ENCODE measurements at places on chromosomes 4 and X.
A peak's percentile ranks its signal among the peaks of the same experiment; 100 is the strongest.

GRCh38 chrX:81202943-81203342, 1.0 kb downstream of the SH3BGRL start:
- no peak for DNase-seq

DNA sequence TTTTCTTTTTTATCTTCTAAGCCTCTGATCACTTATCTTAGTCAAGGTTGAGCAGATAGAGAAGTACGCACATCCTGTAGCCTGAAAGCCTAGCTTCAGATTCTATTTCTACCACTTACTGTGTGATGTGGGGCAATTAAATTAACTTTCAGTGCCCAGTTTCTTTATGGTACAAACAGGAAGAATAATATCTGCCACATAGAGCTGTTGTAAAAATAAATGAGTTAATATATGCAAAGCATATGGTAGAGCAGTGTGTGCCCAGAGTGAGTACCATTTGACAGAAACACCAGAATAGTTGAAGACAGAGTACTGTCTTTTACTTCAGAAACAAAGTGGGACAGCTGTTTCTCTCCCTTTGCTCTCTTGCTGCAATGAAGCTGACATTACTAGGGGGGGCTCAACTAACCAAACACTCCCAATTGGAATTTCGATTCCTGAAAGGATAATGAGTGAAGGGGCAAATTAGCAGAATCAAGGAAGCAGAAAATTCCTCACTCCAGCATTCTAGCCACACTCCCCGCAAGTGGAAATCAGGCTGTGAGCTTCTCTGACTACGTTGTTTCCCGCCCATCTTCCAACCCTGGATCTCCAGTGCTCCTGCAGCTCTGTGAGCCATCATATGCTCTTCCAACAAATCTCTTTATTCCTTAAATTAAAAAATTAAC, 80.4 kb downstream of the MAPK10 start:
- no peak for DNase-seq

- no peak for DNase-seq
Observed at GRCh38 chr4:13627178-13627605, 333 bp downstream of the BOD1L1 start.

GRCh38 chr4:100016191-100016590, 66.1 kb upstream of the H2AZ1 start:
- peak; percentile 32 for DNase-seq

DNA sequence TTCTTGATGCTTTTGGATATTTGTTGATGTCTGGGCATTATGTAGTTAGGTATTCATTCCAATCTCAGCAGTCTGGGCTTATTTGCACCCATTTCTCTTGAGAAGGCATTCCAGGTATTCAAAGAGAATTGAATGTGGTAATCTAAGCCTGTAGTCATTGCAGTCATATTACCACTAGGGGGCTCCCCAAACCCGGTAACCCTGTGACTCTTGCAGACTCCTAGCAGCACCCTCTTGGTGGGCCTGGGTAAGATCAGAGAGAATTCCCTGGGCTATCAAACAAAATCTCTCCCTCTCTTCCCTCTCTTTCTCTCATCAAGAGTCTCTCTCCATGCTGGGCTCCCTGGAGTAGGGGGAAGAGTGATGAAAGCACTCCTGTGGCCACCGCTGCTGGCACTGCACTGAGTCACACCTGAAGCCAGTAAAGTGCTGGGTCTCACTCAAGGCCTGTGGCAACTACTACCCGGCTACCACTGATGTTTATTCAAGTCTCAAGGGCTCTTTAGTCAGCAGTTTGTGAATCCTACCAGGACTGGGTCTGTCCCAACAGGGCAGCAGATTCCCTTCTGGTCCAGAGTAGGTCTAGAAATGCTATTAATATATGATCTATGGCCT, 187.7 kb upstream of the NUDT10 start:
- no peak for DNase-seq

- DNase-seq = no peak
Observed at GRCh38 chrX:80335062-80335830, 85.0 kb upstream of the TENT5D start.

DNA sequence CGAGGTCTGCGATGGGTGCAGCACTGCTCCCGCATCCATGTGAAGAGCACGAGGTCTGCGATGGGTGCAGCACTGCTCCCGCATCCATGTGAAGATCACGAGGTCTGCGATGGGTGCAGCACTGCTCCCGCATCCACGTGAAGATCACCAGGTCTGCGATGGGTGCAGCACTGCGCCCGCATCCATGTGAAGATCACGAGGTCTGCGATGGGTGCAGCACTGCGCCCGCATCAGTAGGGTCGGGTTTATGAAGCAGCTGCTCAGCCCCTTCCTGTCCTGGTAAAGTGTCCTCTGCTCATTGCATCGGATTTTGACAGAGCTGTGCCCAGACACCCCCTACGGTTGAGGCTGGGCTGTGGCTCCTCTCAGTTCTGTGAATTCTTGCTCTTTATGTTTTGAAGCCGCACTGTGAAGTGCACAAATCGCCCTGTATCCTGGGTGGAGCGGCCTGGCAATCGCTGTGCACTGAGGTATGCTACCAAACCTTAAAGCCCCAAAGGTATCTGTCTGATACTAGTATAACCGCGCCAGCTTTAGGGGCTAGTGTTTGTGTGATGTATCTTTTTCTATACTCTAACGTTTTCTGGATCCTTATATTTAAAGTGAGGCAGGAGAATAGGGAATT, 98.7 kb downstream of the CPZ start:
- no peak for DNase-seq

- DNase-seq = peak; percentile 14
Observed at GRCh38 chr4:575281-576141, 584 bp downstream of the TMEM271 start.

GRCh38 chr4:10185518-10186227, 69.1 kb upstream of the WDR1 start:
- DNase-seq = no peak

GRCh38 chr4:113145519-113146291, 96.3 kb downstream of the ANK2 start:
- no peak for DNase-seq

GRCh38 chrX:153953892-153954557, 9.6 kb upstream of the RENBP start:
- DNase-seq = no peak

GRCh38 chrX:40579141-40579540, 1.6 kb upstream of the ATP6AP2 start:
- no peak for DNase-seq

DNA sequence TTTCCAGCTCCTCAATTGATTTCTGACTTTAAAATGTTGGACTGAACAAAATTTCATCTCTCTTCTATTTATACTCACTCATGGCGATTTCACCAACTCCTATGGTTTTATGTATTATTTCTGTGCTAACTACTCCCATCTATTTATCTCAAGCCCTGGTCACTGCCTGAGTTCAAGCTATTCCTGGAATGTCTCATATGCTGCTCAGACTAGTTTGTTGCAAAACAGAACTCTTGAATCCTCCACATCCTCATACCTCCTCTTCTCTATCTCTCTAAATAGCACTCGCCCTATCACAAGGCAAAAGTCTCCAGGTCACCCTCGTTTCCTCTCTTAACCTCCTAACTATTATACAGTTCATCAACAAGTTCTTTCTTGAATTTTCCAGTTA, 19.0 kb upstream of the DDX60 start:
- DNase-seq = no peak

DNA sequence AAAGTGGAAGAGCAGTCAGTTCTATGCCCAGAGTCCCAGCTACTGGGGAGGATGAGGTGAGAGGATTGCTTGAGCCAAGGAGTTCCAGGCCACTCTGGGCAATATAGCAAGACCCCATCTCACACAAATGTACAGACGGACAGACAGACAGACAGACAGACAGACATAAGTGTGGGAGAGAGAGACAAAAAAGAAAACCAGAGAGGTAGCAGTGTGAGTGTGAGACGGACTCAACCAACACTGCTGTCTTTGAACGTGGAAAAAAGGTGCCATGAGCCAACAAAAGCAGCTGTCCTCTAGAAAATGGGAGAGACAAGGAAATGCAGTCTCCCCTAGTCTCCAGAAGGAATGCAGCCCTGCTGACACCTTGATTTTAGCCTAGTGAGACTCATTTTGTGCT, 18.2 kb upstream of the RPL34 start:
- no peak for DNase-seq

GRCh38 chr4:177901786-177902185, 459.5 kb upstream of the AGA start:
- DNase-seq = no peak

- DNase-seq = no peak
Observed at GRCh38 chr4:10098780-10099160, 17.8 kb downstream of the WDR1 start.

DNA sequence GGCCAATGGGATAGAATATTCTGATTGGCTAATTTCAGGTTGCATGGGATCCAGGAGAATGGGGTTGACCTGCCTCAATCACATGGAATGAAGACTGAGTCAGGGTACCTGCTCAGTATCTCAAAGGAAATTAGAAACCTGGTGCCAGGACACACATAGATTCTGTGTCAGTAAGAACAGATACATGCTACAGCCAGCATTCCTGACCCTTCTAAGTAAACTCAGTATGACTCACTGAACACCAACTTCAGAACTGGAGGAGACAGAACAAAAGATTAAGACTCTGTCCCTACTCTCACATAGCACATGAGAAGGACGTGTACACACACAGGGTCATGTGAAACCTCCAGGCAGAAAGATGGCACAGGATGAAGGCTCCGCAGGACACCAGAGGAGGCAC, 54.5 kb downstream of the FAM184B start:
- DNase-seq = no peak

- no peak for DNase-seq
Observed at GRCh38 chr4:123077330-123077729, 154.9 kb upstream of the NUDT6 start.

GRCh38 chr4:59518005-59518823, 1681.9 kb upstream of the ADGRL3 start:
- DNase-seq = no peak

DNA sequence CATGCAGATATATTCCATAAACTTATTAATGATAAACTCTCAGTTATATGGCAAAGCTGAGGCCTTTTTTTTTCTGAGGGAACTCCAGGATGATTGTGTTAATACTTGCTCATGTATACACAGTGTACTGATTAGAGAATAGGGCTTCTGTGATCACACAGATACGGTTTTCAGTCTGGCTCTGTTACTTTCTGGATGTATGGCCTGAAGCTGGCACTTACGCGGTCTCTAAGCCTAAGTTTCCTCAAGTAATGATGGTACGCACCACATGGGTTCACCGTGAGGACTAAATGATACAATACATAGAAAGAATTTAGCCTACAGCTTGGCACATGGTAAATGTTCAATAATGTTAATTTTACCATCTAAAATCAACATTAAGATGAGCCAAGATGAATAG, 73.8 kb downstream of the SEC24D start:
- no peak for DNase-seq

DNA sequence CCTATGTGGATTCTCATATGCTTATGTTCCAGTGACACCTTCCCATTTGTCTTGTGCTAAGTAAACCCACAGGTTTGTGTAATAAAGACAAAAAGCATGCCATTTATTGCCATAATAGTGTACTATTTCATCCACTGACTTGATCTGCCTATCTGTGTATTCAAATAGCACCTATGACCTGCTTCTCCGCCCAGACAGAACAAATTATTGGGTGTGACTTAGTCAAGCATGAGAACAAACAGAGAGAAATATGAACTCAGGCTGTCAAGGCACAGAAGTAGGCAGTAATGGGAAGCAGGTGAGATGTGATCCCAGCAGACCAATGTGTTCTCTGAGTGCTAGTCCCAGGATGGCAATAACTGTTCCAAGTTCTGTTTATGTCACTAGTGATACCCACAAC, 25.4 kb downstream of the ELOVL6 start:
- DNase-seq = no peak

GRCh38 chr4:20528508-20528907, 171.8 kb upstream of the PACRGL start:
- DNase-seq = no peak

DNA sequence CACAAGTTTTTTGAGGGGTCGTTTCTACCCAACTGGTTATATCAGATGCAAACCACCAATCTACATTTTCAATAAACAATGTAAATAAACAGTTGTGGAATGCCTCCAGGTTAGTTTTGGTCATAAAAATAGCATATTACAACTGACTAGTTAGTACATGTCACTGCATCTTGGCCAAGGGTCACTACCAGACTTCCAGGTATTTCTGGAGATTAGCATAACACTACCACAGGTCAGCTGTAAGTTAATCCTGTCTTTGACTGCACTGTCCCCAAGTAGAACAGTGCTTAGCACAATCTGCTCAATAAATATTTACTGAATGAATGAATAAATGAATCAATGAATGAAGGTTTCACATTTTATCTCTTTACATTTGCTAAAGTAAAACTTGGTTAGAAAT, 64.4 kb downstream of the TBC1D19 start:
- no peak for DNase-seq

DNA sequence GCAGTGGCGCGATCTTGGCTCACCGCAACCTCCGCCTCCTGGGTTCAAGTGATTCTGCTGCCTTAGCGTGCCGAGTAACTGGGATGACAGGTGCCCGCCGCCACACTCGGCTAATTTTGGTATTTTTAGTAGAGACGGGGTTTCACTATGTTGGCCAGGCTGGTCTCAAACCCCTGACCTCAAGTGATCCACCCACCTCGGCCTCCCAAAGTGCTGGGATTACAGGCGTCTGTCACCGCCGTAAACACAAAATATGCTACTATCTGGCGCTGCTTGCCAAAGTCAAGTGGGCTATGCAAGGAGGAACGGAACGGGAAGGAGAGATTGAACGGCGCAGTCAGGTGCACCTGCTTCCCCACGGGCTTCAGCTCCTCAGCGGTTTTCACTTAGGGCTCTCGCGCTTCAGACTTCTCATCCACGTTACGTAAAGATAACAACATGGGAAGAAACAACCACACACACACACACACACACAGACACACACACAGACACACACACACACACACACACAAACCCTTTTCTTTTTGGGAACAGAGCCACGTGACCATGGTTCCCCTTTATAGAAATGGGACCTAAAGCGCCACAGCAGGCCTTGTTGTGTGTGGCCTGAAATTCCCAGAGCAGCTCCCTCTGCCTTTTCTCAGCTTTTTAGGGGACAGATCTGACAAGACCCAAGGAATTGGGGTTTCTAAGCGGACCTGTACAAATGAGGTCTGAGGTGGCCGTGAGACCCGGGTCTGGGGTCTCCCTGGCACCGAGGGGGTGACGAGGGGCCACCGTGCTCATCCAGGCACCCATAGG, 1.5 kb downstream of the P2RY8 start:
- no peak for DNase-seq

GRCh38 chr4:20395160-20395773, 143.6 kb downstream of the SLIT2 start:
- no peak for DNase-seq

DNA sequence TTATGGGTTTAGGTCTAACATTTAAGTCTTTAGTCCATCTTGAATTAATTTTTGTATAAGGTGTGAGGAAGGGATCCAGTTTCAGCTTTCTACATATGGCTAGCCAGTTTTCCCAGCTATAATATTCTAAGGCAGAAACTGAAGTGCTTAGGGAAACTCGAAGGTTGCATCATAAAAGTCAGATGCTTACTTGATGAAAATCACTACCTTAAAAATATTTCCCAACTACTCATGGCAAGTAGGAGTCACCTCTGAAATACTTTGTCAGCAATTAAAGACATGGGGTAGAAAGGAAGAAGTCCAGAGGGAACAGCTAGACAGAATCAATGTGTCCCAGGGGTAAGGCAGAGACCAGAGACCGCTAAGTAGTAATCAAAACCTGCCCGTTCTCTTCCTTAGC, 6.3 kb upstream of the AP1S2 start:
- no peak for DNase-seq

Measured in AG09319 (cell line).